ENCODE measurements at places on chromosomes 3 and 15.

DNA sequence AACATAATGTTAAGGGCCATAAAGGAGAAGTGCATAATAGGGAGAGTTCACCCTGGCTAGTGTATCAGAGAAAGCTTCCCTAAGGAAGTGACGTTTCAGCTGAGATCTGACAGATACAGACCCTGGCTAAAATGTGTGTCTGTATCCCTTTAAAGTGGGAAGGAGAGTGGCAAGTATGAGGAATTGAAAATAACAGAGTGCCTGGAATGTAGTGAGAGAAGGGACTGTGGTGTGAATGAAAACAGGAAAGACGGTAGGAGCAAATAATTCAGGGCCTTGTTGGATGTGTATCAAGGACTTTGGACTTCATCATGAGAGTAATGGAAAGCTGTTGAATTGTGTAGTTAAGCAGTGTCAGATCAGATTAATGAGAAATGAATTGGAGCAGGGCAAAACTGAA lies 30.5 kb downstream of the NEO1 start:
- DNase-seq: peak; percentile 6

GRCh38 chr3:11260460-11260859 lies 11.7 kb upstream of the ATG7 start:
- no peak for DNase-seq

DNA sequence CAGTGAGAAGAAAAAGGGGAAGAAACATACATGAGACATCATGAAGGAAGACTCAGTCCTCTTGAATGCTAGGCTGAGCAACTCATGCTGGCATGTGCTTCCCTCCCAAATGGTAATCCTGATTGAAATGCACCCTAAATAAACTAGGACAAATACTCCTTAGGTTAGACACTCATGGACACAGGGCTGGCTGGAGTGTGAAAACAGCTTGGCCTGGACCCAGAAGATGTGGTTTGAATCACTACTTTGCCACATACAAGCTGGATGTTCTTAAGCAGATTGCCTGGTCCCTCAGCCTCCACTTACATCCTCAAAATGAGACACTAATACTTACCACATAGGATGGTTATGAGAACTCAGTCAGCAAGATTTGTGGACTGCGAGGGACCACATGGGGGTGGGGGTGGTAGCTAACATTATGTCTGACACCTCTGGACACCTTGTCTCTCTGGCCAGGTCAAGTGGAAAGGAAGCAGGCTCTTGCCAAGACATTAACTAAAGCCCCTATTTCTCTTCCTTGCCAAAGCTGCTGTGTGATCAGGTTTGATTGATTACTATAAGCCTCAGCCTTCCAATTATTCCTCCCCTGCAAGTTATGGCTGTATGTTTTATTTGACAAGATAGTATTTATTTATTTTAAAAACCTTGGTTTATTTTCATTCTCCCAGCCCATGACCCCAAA lies 138.9 kb upstream of the SLC7A14 start:
- DNase-seq: no peak

DNA sequence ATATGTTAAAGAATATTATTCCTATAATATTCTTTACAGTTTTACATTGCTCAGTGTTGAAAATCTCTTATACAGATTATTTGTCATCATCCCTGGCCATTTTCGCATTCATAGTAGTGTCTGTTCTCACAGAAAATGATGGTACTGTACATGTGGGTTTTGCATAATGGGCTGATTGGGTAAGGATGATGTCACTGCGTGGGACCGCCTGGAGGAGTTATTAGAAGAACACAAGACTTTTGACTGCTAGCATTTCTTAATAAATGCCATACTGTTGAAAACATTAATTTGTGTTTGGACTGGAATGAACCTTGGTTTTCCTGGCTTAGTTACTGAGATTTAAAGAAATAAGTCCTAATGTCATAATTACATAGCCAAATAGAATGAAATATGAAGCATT lies 20.3 kb downstream of the LRCH3 start:
- no peak for DNase-seq

- DNase-seq: no peak
Observed at GRCh38 chr3:155080692-155081091, 573 bp downstream of the MME start.

DNA sequence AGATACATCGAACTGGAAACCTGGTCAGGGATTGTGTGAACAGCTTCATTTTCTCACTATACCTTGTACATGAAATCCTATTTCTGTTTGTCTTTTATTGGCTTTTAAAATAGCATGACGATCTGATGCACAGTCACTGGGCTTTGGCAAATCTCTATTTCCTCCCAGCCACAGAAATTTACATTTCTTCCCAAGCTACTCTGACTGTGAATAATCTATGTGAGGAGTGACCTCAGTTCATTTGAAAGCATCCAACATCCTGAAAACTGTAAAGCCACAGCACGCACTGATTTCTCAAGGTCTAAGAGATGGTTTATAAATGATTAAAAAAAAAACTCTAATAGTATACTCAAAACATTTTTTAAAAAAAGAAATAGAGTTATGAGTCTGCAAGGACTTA lies 450.3 kb downstream of the IL5RA start:
- no peak for DNase-seq

GRCh38 chr3:98817547-98818041 lies 54.5 kb downstream of the ST3GAL6 start:
- DNase-seq: peak; percentile 73

DNA sequence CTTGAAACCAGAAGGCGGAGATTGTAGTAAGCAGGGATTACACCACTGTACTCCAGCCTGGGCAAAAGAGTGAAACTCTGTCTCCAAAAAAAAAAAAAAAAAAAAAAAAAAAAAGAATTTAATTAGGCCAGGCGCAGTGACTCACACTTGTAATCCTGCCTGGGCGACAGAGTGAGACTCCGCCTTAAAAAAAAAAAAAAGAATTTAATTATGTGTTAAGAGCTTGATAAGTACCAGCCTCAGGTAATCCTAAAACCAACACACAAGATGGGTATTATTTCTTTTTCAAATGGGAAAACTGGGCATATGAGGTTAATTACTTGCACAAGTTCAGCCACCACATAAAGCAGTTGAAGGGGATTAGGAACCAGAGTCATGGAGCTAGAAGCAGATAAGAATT lies 49.0 kb downstream of the PBRM1 start:
- DNase-seq: peak; percentile 43

- no peak for DNase-seq
Observed at GRCh38 chr3:65413891-65414290, 624.8 kb downstream of the MAGI1 start.

DNA sequence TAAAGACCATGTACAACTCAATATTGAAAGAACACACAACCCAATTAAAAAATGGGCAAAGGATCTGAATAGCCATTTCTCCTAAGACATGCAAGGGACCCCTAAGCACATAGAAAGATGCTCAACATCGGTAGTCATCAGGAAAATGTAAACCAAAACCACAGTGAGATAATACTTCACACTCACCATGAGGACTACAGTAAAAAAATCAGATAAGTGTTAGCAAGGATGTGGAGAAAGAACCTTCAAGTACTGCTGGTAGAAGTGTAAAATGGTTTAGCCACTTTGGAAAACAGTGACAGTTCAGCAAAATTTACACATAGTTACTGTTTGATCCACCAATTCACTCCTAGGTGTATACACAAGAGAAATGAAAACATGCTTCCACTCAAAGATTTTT lies 30.1 kb upstream of the XIRP1 start:
- no peak for DNase-seq

DNA sequence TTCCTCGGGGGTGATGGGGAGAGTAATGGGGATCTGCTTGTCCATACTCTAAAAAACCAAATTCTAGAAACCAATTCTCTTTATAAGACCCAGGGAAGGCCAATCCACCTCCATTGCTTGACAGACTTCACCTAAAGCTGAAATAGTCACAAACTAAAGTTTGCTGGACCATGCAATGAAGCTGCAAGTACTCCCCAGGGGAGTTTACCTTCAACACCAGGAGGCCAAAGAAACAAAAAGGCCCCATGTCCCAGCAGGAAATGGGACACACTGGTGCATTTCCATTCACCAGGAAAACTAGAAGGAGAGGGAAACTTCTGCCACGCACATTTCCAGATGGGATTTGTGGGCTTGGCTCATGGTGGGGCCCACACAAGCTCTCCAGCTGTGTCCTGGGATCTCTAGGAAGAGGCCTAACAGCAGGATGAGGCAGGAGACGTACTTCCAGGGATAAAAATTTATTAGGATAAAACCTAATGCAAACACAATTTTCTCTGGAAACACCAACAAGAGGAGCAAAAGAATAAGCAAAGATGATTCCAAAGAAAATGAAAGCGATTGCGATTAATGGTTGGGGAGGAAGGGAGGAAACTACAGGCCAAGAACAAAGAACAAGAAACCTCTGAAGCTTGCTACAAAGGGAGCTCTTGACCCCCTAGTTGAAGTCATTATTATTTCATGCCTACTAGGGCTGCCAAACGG lies 238.0 kb upstream of the LRTM1 start:
- no peak for DNase-seq

DNA sequence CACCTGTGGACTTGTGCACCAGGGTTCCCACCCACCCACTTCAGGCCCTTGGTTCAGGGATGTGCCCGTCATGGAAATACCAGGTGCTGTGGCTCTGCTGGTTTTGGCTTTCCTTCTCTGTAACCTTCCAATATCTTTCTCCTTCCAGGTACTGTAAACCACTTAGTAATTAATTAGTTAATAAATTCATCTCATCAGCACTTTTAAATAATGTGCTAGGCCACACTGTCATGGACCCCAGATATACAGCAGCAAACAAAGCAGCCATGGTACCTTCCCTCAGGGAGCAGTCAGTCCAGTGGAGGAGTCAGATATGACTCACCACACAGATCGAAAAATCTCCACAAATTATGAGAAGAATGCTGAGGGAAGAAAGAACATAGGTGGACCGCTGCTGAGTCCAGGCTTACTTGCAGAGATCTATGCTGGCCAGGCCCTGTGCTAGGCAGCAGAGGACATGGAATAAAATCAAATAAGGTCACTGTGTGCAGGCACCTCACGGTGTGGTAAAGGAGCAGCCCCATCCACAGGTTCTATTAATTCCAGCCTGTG lies 6.8 kb upstream of the GATA2 start:
- DNase-seq: no peak

DNA sequence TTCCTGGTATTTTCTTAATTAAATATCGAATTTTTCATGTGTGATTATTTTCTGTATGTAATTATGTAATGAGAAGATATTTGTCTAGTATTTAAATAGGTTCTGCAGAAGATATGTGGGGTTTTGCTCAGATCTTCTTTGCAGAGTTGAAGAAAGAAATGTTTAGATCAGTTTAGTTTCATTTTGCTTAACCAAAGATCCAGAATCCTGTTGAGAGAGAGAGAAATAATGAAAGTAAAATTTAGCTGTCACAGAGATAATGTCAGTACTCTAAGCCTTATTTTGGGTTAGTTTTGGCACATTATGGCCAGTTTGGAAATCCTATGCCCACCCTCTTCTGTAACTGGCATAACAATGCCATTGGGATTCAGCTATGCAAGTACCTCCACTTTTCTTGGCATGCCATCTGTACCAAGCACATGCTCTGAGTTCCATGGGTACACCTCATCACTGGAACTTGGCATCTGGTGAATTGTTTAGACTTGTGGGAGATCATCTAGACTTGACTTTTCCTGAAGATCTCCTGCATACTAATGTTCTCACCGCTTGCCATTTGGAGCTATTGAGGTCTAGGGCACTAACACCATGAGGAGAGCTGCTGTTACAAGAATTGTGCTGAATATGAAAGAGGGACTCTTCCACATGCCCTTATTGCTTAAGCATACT lies 30.9 kb downstream of the PLSCR1 start:
- no peak for DNase-seq

DNA sequence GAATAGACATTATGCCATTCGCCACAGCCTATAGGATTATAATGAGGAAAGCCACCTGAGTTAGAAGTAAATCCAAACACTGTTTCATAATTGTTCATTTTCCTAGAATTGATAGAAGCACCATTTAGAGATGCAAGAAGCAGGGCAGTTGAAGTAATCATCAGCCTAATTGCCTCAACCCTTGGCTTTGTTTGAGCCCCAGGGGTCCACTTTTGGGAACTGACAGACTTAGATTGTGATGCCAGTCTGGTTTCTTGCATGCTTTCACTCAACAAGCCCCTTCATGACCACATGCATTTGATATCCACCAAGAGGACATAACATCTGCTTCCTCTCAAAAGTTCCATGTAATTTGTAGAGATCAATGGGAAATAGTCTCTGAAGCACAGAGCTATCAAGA lies 97.2 kb upstream of the COL8A1 start:
- DNase-seq: no peak

DNA sequence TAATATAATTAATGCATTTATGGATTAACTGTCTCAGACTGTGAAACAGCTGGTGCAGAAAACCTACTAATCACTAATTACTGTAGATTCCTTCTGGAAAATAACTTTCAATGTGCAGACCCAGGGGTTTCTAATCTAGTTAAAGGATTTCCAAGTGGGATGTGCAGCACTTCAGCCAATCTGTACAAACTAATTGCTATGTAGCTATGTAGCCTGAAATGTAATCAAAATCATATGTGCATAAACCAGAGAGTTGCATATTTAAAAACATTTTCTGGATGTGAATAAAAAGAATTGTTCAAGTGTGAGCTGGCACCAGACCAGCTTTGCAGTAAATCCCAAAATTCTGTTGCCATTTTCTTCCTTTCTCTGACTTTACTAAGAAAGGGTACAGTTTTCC lies 127.5 kb upstream of the CD96 start:
- DNase-seq: no peak

- DNase-seq: no peak
Observed at GRCh38 chr3:4707324-4707723, 214.2 kb downstream of the ITPR1 start.

GRCh38 chr15:48006031-48006511 lies 114.7 kb upstream of the SLC24A5 start:
- no peak for DNase-seq

GRCh38 chr3:61269435-61269834 lies 18.2 kb upstream of the FHIT start:
- DNase-seq: no peak

DNA sequence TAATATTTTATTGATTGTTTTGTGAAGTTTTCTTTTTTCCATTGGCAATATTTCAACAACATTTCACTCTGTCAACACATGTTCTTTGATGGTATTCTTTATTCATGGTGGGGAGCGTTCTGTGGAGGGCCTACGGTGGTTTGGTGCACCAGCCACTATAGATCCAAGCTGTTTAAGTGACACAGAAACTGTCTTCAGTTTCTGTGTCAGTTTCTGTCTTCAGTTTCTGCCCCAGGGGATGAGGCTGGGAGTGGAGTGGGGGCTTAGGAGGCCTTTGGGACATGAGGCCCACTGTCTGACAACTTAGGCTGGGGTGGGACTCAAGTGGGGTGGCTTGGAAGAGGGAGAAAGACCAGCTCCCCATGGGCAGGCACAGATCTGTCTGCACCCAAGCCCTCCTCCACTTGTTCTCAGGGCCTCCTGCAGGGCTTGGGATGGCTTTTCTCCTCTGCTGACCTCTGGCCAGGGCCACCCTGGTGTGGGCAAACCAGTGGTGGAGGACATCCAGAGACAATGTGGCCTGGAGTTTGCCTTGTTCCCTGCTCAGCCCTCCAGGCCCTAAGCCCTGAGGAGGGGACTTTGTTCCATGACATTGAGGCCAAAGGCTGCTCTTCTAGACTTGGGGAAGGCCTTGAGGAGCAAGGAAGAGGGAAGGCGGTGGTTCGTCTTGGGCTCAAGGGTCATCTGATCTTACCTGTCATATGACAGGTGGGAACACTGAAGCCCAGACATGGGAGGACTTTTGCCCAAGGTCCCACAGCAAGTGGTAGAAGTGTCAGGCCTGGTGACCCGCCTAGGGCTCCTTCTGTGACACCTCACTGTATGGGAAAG lies 60.3 kb upstream of the SMAD6 start:
- DNase-seq: no peak

GRCh38 chr3:70108546-70108945 lies 109.0 kb downstream of the SAMMSON start:
- no peak for DNase-seq

All from SW480 (cell line).